ENCODE measurements at places on chromosomes 3 and 15. TPM values are rescaled to one million over a fixed set of nuclear protein-coding genes. Genes with fewer than 3 reads are reported as not detected.
A peak's percentile ranks its signal among the peaks of the same experiment; 100 is the strongest.

DNA sequence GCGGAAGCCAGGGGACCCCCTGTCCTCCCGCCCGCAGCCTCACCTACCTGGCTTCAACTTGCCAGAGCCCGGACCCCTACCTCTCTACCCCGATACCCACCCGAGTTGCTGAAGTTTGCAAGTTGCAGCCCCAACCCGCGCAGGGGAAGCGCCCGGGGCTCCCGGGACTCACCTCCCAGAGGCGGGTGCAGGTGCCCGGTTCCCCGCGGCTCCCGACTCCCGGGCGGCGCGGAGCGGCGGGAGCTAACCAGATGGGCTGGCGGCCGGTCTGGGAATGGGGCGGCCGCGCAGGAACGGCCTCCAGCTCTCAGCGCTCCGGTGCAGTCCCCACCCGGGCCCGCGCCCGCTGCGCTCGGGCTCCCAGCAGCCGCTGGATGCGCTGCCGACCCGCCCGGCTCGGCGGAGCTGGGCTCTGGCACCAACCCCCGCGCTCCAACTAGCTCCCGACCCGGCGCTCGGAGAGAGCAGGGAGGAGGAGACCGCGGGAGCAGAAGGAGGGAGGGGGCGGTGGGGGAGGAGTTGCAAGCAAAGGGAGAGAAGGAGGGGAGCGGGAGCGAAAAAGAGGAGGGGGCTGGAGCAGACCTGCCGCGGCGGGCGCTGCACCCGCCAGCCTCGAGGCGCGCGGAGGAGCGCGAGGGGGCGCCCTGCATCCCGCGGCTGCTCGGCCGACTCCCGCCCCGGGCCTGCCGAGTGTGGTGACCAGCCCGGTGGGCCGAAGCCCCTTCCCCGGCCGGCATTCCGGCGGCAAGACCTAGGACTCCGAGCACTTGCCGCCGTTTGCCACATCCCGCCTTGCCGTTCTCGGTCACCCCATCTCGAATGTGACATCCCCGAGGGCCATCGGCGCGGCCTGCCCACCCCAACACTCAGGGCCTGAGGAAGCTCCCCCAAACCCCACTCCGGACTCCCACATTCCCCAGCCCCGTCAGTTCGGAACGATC, at the start of gene SEMA5B:
TSS of gene SEMA5B (minus strand) at position 472 of the 941 bp plus-strand sequence. CDS start 66,500 bp downstream, outside the sequence.
- peaks cover 4% of the 10 kb centered on the region for H3K4me1 ChIP-seq
- peaks cover 24% of the 10 kb centered on the region for H3K27me3 ChIP-seq
- H3K36me3 ChIP-seq, result no peaks in the 10 kb centered on the region
- H3K4me3 ChIP-seq, result peak within 1 kb of the TSS; percentile 40
- no peak within 1 kb of the TSS for H3K27ac ChIP-seq
- no peak for DNase-seq

The DNAH1 gene
- total RNA-seq, result 5.5 TPM

GRCh38 chr3:189186101-189186500, 14.3 kb downstream of the TPRG1 start:
- no peaks in the 10 kb centered on the region for H3K27me3 ChIP-seq
- H3K36me3 ChIP-seq, result no peaks in the 10 kb centered on the region
- H3K4me1 ChIP-seq, result no peaks in the 10 kb centered on the region
- DNase-seq, result no peak

DNA sequence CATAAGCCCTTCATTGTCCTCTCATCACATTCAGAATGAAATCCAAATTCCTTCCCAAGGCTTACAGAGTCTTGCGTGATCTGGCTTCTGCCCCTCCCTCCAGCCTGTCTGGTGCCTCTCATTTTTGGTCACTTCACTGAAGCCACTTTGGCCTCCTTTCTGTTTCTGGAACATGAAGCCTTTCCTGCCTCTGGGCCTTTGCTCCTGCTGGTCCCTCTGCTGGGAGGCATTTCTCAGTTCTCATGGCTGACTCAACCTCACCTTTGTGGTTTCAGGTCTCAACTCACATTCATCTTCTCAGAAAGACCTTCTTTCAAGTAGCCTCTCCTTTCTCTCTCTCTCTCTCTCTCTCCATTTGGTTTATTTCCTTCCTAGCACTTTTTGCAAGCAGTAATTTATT, 43.9 kb upstream of the BHLHE40 start:
- peaks cover 8% of the 10 kb centered on the region for H3K4me1 ChIP-seq
- no peak for DNase-seq
- H3K36me3 ChIP-seq, result no peaks in the 10 kb centered on the region

DNA sequence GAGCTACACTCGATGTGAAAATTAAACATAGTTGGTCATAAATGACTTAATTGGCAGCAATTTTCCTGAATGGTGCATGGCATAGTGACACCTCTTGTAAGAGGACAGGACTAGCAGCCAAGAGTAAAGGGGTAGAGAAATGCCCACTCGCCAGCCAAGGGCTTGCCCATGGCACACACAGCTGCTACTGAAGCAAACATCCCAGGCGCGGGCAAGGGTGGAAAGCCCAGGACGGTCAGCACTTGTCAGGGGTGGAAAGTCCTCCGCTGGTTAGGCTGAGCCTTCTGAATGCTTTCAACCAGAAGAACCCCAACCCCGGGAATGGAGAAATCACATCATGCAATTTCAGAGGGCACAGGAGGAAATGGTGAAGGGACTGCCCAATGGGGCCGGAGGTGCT, 31.6 kb downstream of the BDH1 start:
- H3K27ac ChIP-seq, result no peak overlapping the region
- H3K27me3 ChIP-seq, result no peaks in the 10 kb centered on the region
- peaks cover 13% of the 10 kb centered on the region for H3K4me1 ChIP-seq

- H3K4me1 ChIP-seq, result no peaks in the 10 kb centered on the region
- H3K27me3 ChIP-seq, result no peaks in the 10 kb centered on the region
- no peak overlapping the region for H3K4me3 ChIP-seq
- no peak overlapping the region for H3K27ac ChIP-seq
- DNase-seq, result no peak
Observed at GRCh38 chr3:106745344-106746168, 631.7 kb upstream of the CCDC54 start.

GRCh38 chr3:11820531-11821041, 26.1 kb downstream of the TAMM41 start:
- peaks cover 35% of the 10 kb centered on the region for H3K36me3 ChIP-seq
- H3K27me3 ChIP-seq, result no peaks in the 10 kb centered on the region
- no peak for DNase-seq
- no peak overlapping the region for H3K4me3 ChIP-seq
- H3K27ac ChIP-seq, result no peak overlapping the region
- no peaks in the 10 kb centered on the region for H3K4me1 ChIP-seq

DNA sequence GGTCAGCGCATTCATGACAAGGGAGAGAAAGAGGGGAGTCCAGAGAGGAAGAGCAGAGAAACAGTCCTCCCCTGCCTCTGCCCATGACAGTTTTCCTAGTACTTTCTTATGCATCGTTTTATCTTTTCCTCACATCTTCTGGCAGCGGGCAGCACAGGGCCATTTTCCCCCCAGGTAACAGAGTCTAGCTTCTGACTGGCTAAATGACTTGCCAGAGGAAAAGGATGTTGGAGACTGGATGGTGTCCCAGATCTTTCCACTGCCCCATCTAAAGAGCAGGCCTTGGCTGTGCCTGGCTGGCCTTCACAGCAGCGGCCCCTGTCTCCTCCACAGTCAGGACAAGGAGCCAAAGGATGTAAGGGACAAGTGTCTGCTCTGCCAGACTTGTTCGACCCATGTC, 59.3 kb downstream of the CTDSPL start:
- H3K27ac ChIP-seq, result no peak overlapping the region
- H3K4me3 ChIP-seq, result no peak overlapping the region

DNA sequence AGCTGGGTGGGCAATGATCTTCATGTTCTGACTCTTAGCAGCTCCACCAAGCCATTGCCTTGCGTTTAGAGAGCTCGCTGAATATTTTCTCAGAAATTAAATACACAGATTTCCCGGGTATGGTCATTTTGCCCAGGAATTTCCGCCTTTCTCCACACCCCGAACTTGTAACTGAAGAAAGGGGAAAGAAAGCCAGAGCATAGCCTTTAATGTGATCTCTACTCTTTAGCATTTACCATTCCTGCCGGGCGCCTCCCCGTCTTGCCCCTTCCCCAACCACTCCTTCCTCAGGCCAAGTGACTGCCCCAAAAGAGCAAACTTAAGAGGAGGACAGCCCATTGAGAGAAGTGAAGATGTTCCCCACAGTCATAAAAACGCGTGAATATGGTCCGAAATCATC, 53.1 kb downstream of the LMCD1 start:
- no peaks in the 10 kb centered on the region for H3K27me3 ChIP-seq
- H3K4me1 ChIP-seq, result no peaks in the 10 kb centered on the region
- H3K27ac ChIP-seq, result no peak overlapping the region
- H3K4me3 ChIP-seq, result no peak overlapping the region

DNA sequence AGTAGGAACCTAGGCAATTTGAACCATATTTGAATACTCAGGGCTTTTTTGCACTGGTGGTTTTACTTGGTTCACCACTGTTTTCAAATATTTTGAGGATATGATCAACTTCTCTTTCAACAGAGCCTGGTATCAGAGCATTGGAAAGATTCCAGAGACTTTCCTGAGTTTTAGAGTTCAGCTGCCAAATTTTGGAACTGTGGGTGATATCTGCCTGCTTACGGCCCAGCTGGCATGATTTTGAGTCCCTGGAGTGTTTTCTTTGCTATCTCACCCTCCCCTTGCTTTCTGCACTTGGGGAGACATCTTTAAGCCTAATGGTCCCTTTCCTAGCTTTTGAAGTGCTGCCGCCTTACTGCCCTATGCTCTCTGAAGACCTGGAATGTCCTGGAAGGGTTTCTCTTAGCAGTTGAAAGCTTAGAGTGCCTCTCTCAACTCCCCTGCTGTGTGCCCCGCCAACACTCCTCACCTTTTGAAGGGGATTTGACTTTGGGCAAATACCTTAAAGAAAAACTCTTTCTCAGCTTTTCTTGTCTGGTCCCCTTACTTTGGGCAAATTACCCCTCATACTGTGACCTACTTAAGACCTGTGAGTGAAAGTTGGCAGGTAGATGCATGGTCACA, 539.1 kb downstream of the MFSD1 start:
- H3K27me3 ChIP-seq, result no peaks in the 10 kb centered on the region
- no peak overlapping the region for H3K4me3 ChIP-seq
- H3K36me3 ChIP-seq, result no peaks in the 10 kb centered on the region
- H3K4me1 ChIP-seq, result no peaks in the 10 kb centered on the region

The SAMMSON gene
- not detected for total RNA-seq

GRCh38 chr3:132381348-132381944, 35.9 kb upstream of the DNAJC13 start:
- H3K4me1 ChIP-seq, result no peaks in the 10 kb centered on the region
- H3K36me3 ChIP-seq, result no peaks in the 10 kb centered on the region
- H3K27me3 ChIP-seq, result peaks cover under 1% of the 10 kb centered on the region
- no peak overlapping the region for H3K27ac ChIP-seq

DNA sequence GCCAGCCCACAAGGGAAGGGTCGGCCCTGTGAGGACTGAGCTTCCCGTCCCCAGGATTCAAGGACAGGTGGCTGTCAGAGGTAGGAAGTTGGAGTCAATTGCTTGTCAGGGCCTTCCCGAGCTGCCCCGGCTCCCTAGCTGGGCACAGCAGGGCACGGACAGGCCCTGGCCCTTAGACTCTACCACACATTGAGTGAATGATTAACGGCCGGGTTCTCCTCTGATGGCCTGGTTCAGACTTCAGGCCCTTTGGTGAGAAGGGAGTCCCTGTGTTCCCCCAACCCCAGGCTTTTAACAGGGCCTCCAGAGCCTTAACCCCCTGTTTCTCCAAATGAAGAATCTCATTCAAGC, 16.4 kb upstream of the FGD5 start:
- no peaks in the 10 kb centered on the region for H3K36me3 ChIP-seq
- peaks cover 29% of the 10 kb centered on the region for H3K4me1 ChIP-seq
- H3K27me3 ChIP-seq, result no peaks in the 10 kb centered on the region
- no peak for DNase-seq
- no peak overlapping the region for H3K27ac ChIP-seq

DNA sequence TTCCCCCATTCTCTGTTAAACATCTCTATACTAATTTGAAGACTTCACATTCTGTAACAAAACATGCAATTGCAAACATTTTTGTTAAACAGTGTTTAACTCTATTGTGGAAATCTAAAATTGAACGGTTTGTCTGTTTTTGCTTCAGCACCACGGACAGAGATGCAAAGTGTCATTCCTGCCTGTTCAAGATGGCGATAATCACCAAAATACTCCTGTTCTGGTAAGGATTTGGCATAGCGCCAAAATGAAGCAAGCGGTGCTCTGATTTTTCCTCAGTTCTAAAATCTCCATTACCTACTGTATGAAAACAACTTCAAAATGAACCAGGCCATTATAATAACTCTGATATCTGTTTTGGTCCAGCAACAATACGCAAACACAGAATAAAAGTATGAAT, 129.7 kb upstream of the TUSC7 start:
- no peaks in the 10 kb centered on the region for H3K27me3 ChIP-seq
- H3K4me3 ChIP-seq, result no peak overlapping the region
- no peak overlapping the region for H3K27ac ChIP-seq
- no peaks in the 10 kb centered on the region for H3K36me3 ChIP-seq
- H3K4me1 ChIP-seq, result no peaks in the 10 kb centered on the region
- DNase-seq, result no peak

DNA sequence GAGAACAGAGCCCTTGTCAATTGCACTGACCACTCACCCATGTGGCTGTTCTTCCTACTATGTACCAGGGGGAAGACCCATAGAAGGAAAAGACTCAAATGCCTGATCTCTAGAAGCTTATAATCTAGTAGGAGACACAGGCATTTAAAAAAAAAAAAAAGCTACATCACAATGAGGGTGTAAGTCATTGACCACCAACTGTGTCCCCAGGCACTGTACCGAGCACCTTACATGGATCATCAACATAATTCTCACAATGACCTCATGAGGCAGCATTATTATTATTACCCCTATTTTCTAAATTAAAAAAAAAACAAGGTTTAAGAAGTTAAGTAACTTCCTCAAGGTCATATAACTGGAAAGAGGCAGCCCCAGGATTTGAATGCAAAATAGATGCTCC, 247.4 kb downstream of the SHOX2 start:
- H3K27ac ChIP-seq, result no peak overlapping the region
- DNase-seq, result no peak
- H3K4me3 ChIP-seq, result no peak overlapping the region
- no peaks in the 10 kb centered on the region for H3K36me3 ChIP-seq

The MED12L gene
- 6.4 TPM for total RNA-seq

The TGFBR2 gene
- 22.5 TPM for total RNA-seq
